Fibroblast of lung (primary cell): ENCODE measurements at places on chromosomes 16 and 17.

- no peak overlapping the region for H3K4me3 ChIP-seq
- no peaks in the 10 kb centered on the region for H3K27me3 ChIP-seq
- no peaks in the 10 kb centered on the region for H3K4me1 ChIP-seq
- no peak for DNase-seq
- H3K27ac ChIP-seq, result no peak overlapping the region
- H3K36me3 ChIP-seq, result peaks cover 24% of the 10 kb centered on the region
Measured at GRCh38 chr17:44854192-44854591, 6.5 kb downstream of the HIGD1B start.

- peak; percentile 19 for DNase-seq
- no peak overlapping the region for H3K27ac ChIP-seq
- H3K27me3 ChIP-seq, result no peaks in the 10 kb centered on the region
- no peaks in the 10 kb centered on the region for H3K36me3 ChIP-seq
Measured at GRCh38 chr17:79977708-79978547, 57.7 kb downstream of the TBC1D16 start.

GRCh38 chr17:74206332-74206818 lies 2.9 kb downstream of the RPL38 start:
- peaks cover 8% of the 10 kb centered on the region for H3K27me3 ChIP-seq
- peak; percentile 17 for DNase-seq
- peaks cover 24% of the 10 kb centered on the region for H3K4me1 ChIP-seq
- no peak overlapping the region for H3K4me3 ChIP-seq
- no peak overlapping the region for H3K27ac ChIP-seq

GRCh38 chr16:64459821-64460220 lies 662.0 kb downstream of the CDH11 start:
- no peaks in the 10 kb centered on the region for H3K27me3 ChIP-seq
- H3K36me3 ChIP-seq, result no peaks in the 10 kb centered on the region
- peak; percentile 80 for DNase-seq
- no peaks in the 10 kb centered on the region for H3K4me1 ChIP-seq
- no peak overlapping the region for H3K27ac ChIP-seq
